ENCODE measurements at places on chromosomes 3 and 15. TPM values are rescaled to one million over a fixed set of nuclear protein-coding genes. Genes with fewer than 3 reads are reported as not detected.

GRCh38 chr15:31799715-31800321, 230.5 kb upstream of the CHRNA7 start:
- H3K27me3 ChIP-seq = no peaks in the 10 kb centered on the region
- no peaks in the 10 kb centered on the region for H3K4me1 ChIP-seq
- no peak overlapping the region for H3K4me3 ChIP-seq

GRCh38 chr15:94075349-94075748, 156.0 kb upstream of the MCTP2 start:
- DNase-seq = peak; percentile 69
- H3K27ac ChIP-seq = no peak overlapping the region
- no peak overlapping the region for H3K4me3 ChIP-seq
- no peaks in the 10 kb centered on the region for H3K36me3 ChIP-seq
- no peaks in the 10 kb centered on the region for H3K4me1 ChIP-seq
- H3K27me3 ChIP-seq = no peaks in the 10 kb centered on the region

DNA sequence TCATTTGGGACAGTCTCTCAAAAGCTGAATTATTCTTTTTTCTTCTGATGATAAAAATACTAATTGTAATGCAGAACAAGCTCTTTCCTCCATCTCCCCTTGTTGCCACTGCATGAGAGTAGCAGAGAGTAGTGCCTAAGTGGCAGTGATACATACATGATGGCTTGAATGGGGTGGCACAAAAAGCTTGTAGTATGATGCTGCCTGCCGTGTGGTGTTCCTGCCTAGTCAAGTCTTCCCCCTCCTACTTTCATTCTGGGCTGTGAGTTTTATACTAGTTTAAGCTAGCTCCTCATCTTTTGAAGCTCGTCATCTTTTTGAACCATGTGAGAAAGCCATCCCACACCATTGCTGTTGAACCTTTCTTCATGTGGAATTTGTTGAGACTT, 230.5 kb downstream of the NFKBIZ start:
- H3K4me1 ChIP-seq = no peaks in the 10 kb centered on the region
- no peak overlapping the region for H3K27ac ChIP-seq
- H3K36me3 ChIP-seq = no peaks in the 10 kb centered on the region
- no peak overlapping the region for H3K4me3 ChIP-seq
- no peak for DNase-seq

DNA sequence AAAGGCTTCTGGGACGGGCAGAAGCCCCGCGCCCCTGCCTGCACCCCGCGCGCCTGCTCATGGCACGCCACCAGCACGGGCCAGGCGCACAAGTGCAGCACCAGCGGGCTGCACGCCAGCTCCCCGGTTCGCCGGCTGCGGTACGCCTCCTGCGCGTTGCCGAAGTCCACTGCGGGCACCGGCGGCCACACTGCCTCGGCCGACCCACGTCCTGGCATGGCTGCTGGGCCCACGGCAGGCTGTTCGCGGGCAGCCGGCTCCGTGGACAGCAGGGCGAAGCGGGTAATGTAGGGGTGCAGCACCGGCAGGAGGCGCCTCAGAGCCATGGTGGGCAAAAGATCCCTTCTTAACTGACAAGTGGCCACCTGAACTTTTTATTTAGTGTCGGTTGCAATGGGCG, 34.8 kb downstream of the MCCC1 start:
- no peak overlapping the region for H3K27ac ChIP-seq
- H3K27me3 ChIP-seq = no peaks in the 10 kb centered on the region
- DNase-seq = no peak
- H3K4me1 ChIP-seq = no peaks in the 10 kb centered on the region
- H3K36me3 ChIP-seq = peaks cover 6% of the 10 kb centered on the region

GRCh38 chr3:192371870-192372400, 355.4 kb downstream of the FGF12 start:
- H3K36me3 ChIP-seq = no peaks in the 10 kb centered on the region
- no peak overlapping the region for H3K4me3 ChIP-seq
- no peaks in the 10 kb centered on the region for H3K4me1 ChIP-seq
- H3K27ac ChIP-seq = no peak overlapping the region

ATP2B2 gene
- total RNA-seq = 0.19 TPM

- no peaks in the 10 kb centered on the region for H3K36me3 ChIP-seq
- no peaks in the 10 kb centered on the region for H3K4me1 ChIP-seq
- DNase-seq = no peak
- no peaks in the 10 kb centered on the region for H3K27me3 ChIP-seq
These were observed 47.5 kb downstream of the SRGAP3 start for GRCh38 chr3:9201955-9202354.

SNRPA1 gene
- 44.9 TPM for total RNA-seq

SLC41A3 gene
- total RNA-seq = 74.3 TPM

DNA sequence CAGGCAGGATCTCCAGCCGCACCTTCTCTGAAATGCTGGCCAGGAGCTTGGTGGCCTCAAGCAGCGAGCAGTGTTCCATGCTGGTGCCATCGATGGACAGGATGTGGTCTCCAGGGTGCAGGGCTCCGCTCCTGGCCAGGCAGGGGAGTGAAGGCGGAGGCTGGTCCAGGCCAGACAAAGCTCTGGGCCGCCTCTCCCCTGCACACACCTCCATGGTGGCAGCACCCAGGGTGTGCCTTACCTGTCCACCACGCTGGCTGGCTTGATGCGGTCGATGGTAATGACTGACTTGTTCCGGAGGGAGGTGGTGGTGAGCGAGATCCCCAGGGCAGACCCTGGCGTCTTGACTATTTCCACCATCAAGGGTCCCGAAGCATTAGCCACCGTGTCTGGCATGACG, 20.0 kb downstream of the GRIP2 start:
- no peak overlapping the region for H3K27ac ChIP-seq
- DNase-seq = no peak
- no peaks in the 10 kb centered on the region for H3K4me1 ChIP-seq
- no peaks in the 10 kb centered on the region for H3K36me3 ChIP-seq

STX19 gene
- not detected for total RNA-seq

GP5 gene
- 0.22 TPM for total RNA-seq

DNA sequence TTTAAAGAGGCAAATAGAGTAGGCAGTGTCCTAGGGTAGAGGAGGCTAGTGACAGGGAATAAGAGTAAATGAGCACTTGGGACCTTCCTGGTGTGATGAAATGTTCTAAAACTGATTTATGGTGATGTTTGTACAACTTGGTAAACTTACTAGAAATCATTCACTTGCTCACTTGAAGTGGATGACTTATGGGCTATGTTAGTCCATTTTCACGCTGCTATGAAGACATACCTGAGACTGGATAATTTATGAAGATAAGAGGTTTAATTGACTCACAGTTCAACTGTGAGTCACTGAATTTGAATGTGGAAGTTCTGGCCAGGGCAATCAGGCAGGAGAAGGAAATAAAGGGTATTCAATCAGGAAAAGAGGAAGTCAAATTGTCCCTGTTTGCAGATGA, 31.7 kb upstream of the DHX36 start:
- no peak overlapping the region for H3K4me3 ChIP-seq
- no peak overlapping the region for H3K27ac ChIP-seq
- no peaks in the 10 kb centered on the region for H3K36me3 ChIP-seq
- no peak for DNase-seq

DNA sequence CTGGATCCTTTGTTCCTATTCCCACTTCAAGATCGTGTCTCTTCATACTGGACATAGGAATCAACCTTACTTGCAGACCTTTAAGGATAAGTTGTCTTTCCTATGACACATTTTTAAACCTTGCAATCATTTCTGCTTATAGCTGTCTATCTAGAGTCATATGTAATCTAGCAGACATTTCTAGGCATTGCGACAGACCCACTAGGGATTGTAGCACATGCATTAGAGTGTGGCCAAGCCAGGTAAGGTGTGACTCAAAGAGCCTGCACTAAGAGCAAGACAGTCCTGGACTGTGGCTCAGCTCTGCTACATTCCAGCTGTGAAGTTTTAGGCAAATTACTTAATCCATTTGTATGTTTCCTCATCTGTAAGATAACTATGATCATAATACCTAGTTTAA, 38.8 kb upstream of the BFSP2 start:
- no peaks in the 10 kb centered on the region for H3K36me3 ChIP-seq
- DNase-seq = no peak
- H3K27ac ChIP-seq = no peak overlapping the region
- no peaks in the 10 kb centered on the region for H3K4me1 ChIP-seq
- no peaks in the 10 kb centered on the region for H3K27me3 ChIP-seq
- H3K4me3 ChIP-seq = no peak overlapping the region

- peak overlapping the region; percentile 63 for H3K27ac ChIP-seq
- DNase-seq = peak; percentile 89
- no peaks in the 10 kb centered on the region for H3K4me1 ChIP-seq
- no peak overlapping the region for H3K4me3 ChIP-seq
- H3K36me3 ChIP-seq = no peaks in the 10 kb centered on the region
These were observed 9.9 kb upstream of the RPL29 start for GRCh38 chr3:52005571-52005986.

GRCh38 chr3:39107388-39108199, at the start of the genes GORASP1 and TTC21A:
Gene GORASP1 (minus strand): TSS chr3:39107627. CDS start chr3:39107541, 86 bp downstream.
Gene TTC21A (plus strand): TSS chr3:39107680. CDS start chr3:39107838, 158 bp downstream.
- no peaks in the 10 kb centered on the region for H3K36me3 ChIP-seq
- H3K4me3 ChIP-seq = peak within 1 kb of the TSS; percentile 96
- peaks cover 30% of the 10 kb centered on the region for H3K4me1 ChIP-seq
- peak; percentile 93 for DNase-seq
- H3K27ac ChIP-seq = peak within 1 kb of the TSS; percentile 87

DNA sequence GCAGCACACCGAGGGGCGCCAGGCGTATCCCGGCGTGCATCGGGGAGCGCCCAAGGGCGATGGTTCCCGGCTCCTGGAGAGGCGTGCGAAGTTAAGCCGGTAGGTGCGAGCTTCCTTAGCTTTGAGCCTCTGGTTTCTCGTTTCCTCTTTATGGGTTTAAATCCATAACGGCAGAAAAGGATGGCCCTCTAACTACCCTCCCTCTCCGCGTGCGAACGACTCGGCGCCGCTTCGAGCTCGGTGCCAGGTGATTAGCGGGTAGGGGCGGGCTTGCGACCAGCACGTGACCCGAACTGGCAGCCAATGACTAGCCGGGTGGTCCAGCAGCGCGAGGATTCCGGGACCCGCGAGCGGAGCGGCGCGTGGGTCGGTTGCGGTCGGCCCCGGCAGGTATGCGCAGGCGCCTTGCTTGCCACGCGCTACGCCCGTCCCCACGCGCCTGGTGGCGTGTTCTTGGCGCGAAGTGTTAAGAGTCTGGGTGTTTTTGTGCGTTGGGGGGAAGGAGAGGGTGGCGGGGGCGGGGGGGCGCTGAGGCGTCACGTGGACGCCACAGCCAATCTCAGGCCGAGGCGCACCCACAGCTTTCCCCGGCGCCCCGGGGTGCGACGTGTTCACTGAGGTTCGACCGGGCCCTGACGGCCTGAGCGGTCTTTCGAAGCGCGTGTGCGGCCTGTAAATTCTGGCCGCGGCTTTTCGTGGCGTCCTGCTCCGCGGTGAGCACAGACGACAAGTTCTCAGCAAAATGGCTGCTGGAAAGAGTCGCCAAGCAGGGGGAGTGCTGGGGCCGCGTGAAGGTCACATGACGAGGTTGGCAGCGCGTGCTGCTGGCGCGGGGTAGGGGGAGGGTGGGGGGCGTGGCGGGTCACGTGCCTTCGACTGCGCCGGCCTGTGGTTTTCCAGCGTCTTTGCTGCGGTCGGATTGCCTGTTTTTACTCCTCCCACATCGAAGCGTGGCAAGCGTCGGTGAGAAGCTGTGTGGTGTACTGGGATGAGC, 38.7 kb upstream of the MGA start:
- peak; percentile 94 for DNase-seq
- H3K4me3 ChIP-seq = peak overlapping the region; percentile 53
- H3K27me3 ChIP-seq = no peaks in the 10 kb centered on the region
- peak overlapping the region; percentile 80 for H3K27ac ChIP-seq
- H3K36me3 ChIP-seq = no peaks in the 10 kb centered on the region

DNA sequence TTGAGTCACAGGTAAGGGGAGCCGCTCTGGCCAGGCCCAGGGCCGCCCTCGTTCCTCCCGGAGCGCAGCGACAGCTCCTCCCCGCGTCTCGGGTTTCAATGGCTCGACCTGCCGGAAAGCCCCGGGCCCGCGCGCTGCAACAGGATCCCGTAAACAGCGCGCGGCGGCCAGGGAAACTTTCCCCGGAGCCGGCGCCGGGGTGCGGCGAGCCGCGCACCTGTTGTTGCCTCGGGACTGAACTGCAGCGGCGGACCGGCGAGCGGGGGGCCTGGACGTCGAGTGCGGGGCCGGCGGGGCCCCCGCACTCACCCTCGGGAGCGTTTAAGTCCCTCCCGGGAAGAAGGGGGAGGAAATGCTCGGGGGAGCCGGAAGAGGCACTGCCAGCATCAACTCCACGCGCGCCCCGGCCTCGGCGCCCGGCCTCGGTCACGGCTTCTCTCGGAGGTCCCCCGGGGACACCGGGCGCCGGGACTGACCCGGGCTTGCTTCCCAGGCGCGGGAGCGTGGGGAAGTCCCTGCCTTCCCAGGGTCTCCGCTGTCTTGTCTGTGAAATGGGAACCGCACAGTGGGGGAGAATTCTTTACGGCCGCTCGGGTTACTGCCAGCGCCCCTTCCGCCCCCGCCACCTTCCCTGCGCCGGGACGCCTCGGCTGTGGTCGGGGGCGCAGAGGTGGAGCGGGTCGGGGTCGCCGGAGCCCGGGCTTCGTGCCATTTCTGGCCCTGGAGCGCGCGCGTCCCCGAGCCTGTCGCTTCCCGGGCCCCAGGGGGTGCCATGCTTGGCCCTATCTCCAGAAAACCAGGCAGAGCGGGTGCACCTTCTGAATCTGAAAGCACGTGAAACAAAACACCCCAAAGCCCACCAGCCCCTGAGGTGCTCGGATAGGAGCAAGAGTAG, 7.5 kb upstream of the PGPEP1L start:
- no peaks in the 10 kb centered on the region for H3K4me1 ChIP-seq
- DNase-seq = peak; percentile 90
- H3K4me3 ChIP-seq = peak overlapping the region; percentile 20
- H3K27ac ChIP-seq = peak overlapping the region; percentile 32
- H3K36me3 ChIP-seq = no peaks in the 10 kb centered on the region

GRCh38 chr3:80408030-80408721, 640.4 kb upstream of the ROBO1 start:
- no peak overlapping the region for H3K4me3 ChIP-seq
- H3K4me1 ChIP-seq = no peaks in the 10 kb centered on the region
- peak; percentile 8 for DNase-seq
- no peak overlapping the region for H3K27ac ChIP-seq
- no peaks in the 10 kb centered on the region for H3K36me3 ChIP-seq
- H3K27me3 ChIP-seq = no peaks in the 10 kb centered on the region

ANKDD1A gene
- 8.0 TPM for total RNA-seq

CLDN11 gene
- total RNA-seq = 2.4 TPM

GPR27 gene
- 17.9 TPM for total RNA-seq

LRTM1 gene
- total RNA-seq = not detected

DNA sequence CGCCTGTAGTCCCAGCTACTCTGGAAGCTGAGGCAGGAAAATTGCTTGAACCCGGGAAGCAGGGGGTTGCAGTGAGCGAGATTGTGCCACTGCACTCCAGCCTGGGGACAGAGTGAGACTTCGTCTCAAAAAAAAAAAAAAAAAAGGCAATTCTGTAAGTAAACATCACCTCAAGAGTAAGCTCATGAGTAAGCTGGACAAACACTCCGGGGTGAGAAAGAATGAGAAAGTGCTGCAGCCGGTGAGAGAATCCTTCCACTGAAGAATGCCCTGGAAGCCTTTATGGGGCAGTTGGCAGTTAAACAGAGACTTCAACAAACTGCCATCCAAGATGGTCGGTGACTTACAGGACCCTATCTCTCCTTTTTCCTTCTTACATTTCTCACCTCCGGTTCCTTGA, 47.5 kb downstream of the FEZF2 start:
- H3K36me3 ChIP-seq = no peaks in the 10 kb centered on the region
- H3K27ac ChIP-seq = no peak overlapping the region
- no peaks in the 10 kb centered on the region for H3K4me1 ChIP-seq
- no peak overlapping the region for H3K4me3 ChIP-seq
- H3K27me3 ChIP-seq = no peaks in the 10 kb centered on the region
- no peak for DNase-seq

- H3K27me3 ChIP-seq = no peaks in the 10 kb centered on the region
- H3K4me1 ChIP-seq = peaks cover 10% of the 10 kb centered on the region
- no peak overlapping the region for H3K27ac ChIP-seq
- peak; percentile 63 for DNase-seq
- peak overlapping the region; percentile 40 for H3K4me3 ChIP-seq
- no peaks in the 10 kb centered on the region for H3K36me3 ChIP-seq
These were observed 2.0 kb downstream of the EPHB3 start for GRCh38 chr3:184563561-184563925.
